ENCODE measurements at places on chromosomes 12 and 14.

- DNase-seq, result no peak
Observed at GRCh38 chr12:118357257-118358007, 15.3 kb downstream of the TAOK3 start.

GRCh38 chr12:13992585-13992984 lies 11.2 kb upstream of the GRIN2B start:
- DNase-seq, result no peak

GRCh38 chr12:127810041-127810440 lies 456.9 kb upstream of the TMEM132C start:
- no peak for DNase-seq

GRCh38 chr14:45838597-45838996 lies 585.6 kb upstream of the MIS18BP1 start:
- DNase-seq, result no peak

DNA sequence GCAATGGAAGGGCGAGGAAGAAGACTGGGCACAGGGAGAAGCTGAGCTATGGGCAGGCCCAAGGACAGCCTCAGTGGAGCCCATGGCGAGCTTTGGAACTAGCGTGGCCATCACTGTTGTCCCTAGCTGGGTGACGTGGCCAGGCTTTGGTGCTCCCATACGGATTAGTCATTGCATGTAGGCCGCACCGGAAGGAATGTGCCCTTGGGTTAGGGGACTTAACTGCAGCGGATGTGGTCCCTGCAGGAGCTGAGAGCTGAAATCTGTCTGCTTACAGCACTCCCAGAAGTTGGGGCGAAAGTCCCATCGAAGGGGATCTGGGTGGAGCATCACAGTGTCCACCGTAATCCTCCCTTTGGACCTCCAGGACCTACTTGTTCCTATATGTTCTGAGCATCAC lies 133.7 kb downstream of the PAPOLA start:
- no peak for DNase-seq

- DNase-seq, result no peak
Observed at GRCh38 chr14:68658029-68658509, 134.8 kb downstream of the ZFP36L1 start.

GRCh38 chr12:93183940-93184671 lies 193.6 kb upstream of the NUDT4 start:
- DNase-seq, result no peak

GRCh38 chr14:64212666-64213065 lies 81.5 kb downstream of the ESR2 start:
- no peak for DNase-seq

DNA sequence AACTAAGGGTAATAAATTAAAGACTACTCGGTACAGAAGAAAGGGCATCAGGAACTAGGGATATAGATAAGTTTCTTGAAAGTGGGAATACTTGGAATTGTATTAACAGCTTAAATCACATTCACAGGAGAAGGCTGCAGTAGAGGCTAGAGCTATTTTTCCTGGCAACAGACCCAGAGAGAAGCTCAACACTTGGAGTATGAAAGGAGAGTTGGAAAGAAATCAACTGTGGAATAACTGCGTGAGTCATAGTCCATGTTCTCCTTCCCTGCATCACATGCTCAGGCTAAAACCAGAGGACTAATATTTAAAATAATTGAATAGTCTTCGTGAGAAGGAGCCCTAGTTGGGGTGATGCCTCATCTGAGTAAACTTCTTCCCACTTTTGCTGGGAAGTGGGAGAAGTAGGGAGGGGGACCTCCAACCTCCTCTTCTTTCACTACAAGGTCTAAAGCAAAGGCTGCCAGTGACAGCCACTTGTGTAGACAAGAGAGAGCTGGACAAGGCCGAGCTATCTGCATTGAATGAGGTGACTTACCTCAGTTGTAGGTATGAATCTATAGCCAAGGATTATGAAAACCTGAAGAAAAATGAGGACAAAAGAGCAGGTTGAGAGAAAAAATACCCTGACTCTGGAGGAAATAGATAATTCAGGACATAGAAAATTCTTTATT lies 32.7 kb downstream of the DYRK2 start:
- DNase-seq, result no peak

- DNase-seq, result no peak
Observed at GRCh38 chr14:56199095-56199981, 81.1 kb downstream of the PELI2 start.

GRCh38 chr12:81209012-81209411 lies 131.1 kb downstream of the ACSS3 start:
- DNase-seq, result no peak

GRCh38 chr14:85523624-85524023 lies 6.3 kb upstream of the FLRT2 start:
- no peak for DNase-seq

DNA sequence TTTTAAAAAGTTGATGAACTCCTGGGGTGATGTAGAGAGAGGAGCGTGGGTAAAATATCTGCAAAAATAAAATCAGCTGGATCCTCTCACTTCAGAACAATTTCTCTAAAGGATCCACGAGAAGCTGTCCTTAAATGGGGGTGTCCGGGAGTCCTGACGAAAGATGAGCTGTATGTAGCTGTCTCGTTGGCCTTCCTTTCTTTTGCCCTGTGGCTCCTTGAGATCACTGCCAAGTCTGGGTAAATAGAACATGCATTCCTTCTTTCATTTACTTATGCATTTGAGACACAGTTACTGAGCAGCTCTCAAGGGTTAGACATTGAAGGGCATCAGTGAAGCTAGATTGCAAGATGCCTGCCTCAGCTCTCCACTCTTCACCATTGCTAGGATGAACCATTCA lies 35.2 kb upstream of the TXNRD1 start:
- no peak for DNase-seq

GRCh38 chr12:5522432-5523335 lies 90.8 kb downstream of the NTF3 start:
- no peak for DNase-seq

- DNase-seq, result no peak
Observed at GRCh38 chr14:26137161-26137560, 460.7 kb downstream of the NOVA1 start.

- no peak for DNase-seq
Observed at GRCh38 chr12:38586789-38587188, 270.2 kb downstream of the ALG10B start.

DNA sequence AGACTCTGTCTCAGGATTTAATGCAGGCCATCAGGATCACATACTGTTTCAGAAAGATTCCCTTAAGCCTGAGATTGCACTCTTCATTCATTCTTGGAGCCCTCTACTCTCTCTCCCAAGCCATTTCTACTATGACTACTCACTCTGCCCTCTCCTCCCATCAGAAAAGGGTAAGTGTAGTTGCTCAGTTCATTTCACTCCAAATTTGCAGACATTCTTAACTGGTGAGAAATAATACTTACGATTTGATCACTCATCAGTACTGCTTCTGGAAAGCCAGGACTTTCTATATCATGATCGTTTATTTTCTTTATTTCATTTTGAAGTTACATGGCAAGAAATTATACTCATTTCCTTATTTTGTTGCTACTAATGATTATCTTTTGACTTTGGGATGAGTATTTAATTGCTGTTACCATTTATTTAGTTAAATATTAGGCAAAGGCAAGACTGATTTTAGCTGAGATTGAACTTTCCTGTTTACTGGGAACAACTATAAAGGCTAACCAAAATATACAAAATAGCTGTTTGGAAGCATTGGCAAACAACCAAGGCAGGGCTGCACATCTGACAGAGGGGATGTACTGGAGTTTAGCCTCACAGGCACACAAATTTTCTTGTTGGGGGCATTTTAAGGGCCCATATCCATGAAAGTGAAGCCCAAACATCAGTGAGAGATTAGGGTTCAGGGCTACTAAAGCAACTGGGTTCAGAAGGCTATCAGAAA lies 4.1 kb upstream of the RERG start:
- DNase-seq, result no peak

- DNase-seq, result no peak
Observed at GRCh38 chr14:51056421-51056820, 38.5 kb downstream of the TRIM9 start.

GRCh38 chr12:68530299-68530698 lies 80.4 kb upstream of the RAP1B start:
- no peak for DNase-seq

DNA sequence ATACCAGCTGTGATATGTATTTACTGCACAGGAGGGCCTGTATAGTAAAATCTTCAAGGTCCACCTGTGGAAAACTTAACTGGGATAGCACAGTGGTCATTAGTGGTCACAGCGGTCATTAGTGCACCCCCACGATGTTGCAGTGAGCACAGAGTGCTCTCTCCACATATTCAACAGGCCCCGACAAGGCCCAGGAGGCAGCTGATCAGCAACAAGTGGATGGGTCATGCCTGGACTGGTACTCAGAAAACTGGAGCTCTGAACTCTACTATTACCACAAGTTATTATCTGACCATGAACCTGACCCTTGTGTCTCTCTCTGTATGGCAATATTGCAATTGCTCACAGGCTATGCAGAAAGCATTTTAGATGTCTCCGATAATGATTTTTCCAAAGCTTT lies 129.5 kb downstream of the SLC35F4 start:
- DNase-seq, result no peak

GRCh38 chr14:88667555-88668273 lies 104.9 kb downstream of the ZC3H14 start:
- no peak for DNase-seq

DNA sequence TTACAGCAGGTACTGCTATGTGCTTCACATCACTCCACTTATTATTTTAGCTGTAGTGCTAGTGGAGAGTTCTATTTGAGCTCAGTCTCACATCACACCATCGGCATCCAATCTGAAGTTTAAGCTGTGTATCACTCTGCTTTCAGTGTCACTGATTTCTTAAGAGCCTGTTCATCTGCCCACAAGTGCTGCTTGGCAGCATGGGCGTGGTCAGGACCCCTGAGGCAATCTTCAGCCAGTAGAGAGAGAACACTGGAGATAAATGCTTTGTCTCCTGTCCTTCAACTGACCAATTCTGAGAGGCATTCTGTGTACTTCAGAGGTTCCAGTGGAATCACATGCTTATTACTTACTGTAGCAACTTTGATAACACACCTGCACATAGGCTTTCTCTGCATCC lies 728.8 kb downstream of the RPS29 start:
- no peak for DNase-seq

GRCh38 chr12:104750061-104750460 lies 208.0 kb downstream of the SLC41A2 start:
- no peak for DNase-seq

DNA sequence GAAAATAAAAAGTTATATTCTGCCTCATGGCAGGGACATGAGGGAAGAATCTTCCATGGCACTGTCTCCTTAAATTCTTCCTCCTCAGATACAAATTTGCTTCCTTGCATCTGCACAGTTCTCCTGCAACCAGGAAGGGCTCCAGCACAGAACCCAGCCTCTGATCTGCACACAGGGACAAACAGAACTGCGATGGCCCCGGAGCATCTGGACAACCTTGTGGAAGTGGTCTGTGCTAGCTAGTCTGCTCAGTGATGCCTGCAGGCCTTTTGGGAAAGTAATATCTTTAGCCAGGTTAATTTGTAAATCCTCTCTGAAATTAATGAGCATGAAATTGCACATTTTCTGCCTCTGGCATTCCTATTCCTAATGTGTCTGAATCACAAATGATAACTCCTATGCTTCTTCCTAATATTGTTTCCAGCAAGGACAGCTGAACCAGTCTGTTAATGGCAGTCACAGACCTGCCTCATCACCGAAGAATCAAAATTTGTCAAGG lies 74.8 kb downstream of the GRIP1 start:
- DNase-seq, result no peak

- no peak for DNase-seq
Observed at GRCh38 chr12:3483089-3483488, 7.9 kb upstream of the PRMT8 start.

GRCh38 chr12:29726321-29726692 lies 57.4 kb downstream of the TMTC1 start:
- no peak for DNase-seq

DNA sequence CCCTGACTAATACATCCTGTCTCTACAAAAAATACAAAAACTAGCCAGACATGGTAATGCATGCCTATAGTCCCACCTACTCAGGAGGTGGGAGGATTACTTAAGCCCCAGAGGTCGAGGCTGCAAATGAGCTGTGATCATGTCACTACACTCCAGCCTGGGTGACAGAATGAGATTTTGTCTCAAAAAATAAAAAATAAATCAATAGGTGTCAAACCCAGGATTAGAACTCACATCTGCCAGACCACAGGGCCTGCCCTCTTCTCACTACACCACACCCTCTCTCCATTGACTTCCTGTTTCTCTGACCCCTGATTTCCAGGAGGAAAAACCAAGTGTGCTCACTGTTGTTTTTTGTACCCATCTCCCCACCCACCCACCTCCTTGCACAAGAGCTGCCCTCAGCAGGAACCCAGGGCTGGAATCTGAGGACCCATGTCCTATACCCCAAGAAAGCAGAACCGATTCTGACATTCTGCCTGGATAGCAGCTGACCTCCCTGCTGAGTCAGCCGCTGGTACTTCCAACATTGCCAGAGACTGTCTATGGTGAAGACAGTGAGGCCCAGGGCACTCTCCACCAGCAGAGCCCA lies 6.2 kb downstream of the CMKLR1 start:
- DNase-seq, result peak; percentile 15

- no peak for DNase-seq
Observed at GRCh38 chr12:118420673-118421072, 44.3 kb downstream of the SUDS3 start.

DNA sequence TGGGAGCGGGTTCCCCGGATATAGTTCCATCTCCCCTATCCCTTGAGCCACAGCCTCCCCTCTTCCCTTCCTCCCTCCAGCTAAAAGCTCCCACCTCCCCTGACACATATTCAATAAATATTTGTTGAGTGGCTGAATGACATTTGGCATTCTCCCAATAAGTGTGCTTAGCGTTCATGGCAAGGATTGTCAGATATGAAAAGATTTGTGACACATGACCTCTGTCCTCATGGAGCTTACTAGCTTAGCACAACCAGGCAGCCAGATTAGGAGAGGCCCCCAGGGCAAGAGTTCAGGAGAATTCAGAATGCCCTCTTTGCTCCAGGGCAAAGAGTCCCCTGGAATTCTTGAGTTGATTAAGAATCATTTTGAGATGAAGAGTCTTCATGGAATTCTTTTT lies 22.5 kb upstream of the SLC6A12 start:
- no peak for DNase-seq

GRCh38 chr14:20469890-20470602 lies 840 bp downstream of the PNP start:
- no peak for DNase-seq

- no peak for DNase-seq
Observed at GRCh38 chr14:79175671-79176070, 1005.5 kb downstream of the NRXN3 start.

- no peak for DNase-seq
Observed at GRCh38 chr14:61646366-61647116, 48.8 kb upstream of the HIF1A start.

- no peak for DNase-seq
Observed at GRCh38 chr12:121719926-121720414, 7.4 kb downstream of the TMEM120B start.

DNA sequence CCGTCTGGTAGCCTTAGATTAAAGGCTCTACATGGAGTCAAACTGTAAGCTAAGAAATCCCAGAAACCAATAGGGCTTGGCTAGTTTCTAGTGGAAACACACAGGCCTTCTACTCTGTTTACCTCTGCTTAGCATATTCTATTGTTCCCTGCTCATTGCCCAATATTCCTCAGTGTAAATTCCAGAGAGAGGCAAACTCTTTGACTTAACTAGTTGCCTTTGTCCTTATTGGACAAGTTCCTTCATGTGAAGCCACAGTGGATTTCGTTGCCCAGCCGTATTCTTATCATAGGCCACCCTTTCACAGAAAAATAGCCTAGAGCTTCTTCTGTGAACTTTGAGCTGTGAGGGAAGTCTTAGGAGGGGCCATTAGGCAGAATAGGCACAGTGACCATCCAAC lies 186.1 kb downstream of the PLCZ1 start:
- DNase-seq, result no peak
